Hypothalamus (tissue), 51 donors: ENCODE measurements at places on chromosomes 3 and 15.

GRCh38 chr3:9808345-9809037 lies 1.6 kb upstream of the TTLL3 start:
- no peak for DNase-seq

DNA sequence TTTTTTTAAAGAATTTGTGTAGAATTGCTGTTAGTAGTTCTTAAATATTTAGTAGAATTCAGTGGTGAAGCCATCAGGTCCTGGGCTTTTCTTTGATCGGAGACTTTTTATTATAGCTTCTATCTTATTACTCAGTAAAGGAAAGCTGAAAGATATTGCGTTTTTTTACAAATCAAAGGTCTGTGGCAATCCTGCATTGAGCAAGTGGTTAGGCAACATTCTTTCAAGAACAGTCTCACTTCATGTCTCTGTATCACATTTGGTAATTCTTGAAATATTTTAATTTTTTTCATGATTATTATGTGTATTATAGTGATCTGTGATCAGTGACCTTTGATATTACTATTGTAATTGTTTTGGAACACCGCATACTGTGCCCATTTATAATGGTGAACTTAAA lies 140.8 kb downstream of the UNC13C start:
- DNase-seq, result no peak

- no peak for DNase-seq
Observed at GRCh38 chr3:26118165-26118564, 328.3 kb downstream of the OXSM start.

DNA sequence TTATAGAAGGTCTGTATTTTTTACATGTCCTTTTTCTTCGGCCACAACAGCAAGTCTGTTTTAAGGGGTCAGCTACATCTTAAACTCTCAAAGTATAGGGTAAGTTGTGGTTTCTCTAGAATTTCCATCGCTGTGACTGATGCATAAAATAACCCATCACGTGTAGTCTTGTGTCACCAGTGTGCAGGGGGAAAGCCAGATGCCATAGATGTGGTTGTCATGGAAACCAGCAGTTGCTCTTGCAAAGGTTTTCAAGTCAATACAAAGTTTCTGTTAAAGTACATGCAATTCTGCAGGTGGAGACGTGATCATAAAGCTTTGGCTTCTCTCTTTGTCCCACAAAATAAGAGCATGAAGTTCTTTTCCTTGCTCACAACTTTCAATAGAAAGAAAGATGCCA lies 210.3 kb upstream of the ONECUT1 start:
- no peak for DNase-seq

DNA sequence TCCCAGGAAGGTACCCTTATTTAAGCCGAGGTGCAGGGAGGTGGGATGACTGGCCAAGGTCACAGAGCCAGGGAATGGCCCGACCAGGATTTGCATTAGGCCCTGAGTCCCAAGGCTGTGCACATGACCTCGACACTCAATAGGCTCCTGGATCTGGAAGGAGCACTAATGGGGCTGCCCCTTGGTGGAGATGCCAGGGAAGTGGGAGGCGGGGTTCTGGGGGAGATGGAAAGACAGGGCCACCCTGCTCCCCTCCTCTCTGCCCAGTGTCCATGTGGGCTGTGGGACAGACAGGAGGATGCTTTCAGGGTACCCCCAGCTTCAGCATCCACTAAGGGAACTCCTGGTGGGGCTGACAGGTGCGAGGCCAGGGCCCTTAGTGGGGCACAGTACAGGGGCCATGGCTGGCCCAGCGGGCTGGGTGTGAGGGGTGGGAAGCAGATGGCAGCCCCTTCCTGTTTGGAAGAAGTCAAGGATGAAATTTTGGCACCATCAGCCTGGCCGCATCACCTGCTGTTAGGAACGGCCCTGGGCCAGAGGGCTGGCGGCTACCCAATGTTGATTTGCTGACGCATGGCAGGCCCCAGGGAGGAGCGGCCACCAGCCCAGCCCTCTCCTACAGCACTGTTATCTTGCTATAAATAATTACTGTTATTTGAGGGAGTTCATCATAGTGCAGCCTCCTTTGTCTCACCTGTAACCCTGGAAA lies 37.3 kb downstream of the ATP2B2 start:
- no peak for DNase-seq

DNA sequence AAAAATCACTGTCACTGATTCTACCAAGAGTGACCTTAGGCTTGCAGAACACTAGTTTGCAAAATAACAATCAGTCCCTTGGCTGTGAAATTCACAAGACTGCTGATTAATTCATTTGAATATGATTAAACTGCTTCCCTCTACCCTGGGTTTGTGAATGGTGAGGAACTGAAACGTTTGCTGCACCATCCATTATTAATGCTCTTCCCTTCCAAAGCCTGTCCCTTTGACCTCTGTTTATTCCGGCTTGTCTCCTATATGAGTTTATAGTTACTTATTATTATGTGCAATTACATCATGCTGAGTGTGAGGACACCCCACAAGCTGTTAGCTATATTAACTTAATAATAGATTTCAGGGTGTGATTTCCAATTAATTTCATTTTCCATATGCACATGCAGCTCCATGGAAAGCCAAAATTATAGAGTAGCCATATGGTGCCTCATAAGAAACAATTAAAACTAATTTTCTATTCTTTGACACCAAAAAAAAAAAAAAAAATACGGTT lies 96.5 kb downstream of the SUCLG2 start:
- no peak for DNase-seq

GRCh38 chr15:59644756-59645155 lies 12.6 kb downstream of the GTF2A2 start:
- no peak for DNase-seq

DNA sequence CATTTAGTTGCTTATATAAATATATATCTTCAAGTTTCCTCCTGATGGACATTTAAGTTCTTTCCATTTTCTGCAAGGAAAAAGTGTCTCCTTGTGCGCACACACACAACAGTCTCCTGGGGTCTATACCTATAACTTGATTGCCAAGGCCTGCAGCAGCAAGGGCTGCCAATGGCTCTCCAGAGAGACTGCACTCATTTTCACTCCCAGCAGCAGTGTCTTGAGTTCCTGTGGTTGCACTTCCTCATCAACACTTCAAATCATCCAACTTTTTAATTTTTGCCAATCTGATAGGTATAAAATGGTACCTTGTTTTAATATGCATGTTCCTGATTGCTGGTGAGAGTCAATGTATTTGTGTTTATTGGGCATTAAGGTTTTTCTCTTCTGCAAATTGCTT lies 23.1 kb downstream of the TNFAIP8L3 start:
- DNase-seq, result no peak

DNA sequence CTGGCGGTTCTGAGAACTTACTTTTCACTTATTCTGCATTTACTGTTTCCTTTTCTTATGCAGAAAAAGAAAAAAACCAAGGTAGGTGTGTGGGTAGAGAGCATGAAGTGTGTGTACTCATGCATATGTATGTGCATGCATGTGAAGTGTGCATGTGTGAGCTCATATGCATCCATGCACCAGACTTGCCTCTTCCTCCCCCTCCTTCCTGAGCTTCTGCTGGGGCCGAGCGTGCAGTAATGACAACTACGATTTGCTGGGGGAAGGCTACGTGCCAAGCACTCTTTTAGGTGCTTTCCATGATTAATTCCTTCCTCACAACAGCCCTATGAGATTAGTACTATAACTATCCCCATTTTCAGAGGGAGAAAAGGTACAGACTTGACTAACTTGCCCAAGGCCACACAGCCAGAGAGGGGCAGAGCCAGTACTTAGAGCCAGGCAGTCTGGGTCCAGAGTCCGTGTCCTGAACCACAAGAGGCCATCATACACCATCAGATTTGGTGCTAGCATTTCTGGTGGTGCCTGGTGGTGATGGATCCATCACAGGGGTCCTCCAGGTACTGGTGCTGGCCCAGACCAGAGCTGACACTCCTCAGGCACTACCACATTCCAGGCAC lies 46.7 kb downstream of the CAPN3 start:
- peak; percentile 11 for DNase-seq

DNA sequence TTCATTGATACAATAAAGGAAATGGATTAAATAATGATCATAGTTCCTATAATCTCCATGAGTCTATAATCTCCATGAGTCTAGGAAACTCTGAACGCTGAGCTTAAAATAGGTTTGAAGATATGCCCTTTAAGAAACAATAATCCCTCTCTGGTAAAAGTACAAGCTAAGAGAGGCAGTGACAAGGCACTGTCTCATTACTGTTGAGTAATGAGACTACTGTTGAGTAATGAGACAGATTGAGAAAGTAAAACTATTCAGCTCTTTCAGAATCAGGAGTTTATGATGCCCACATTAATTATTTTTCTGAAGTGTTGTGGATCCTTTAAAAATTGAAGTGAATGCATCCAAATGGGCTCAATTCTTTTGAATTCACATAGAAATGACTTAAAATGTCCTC lies 235.5 kb upstream of the THRB start:
- DNase-seq, result no peak

DNA sequence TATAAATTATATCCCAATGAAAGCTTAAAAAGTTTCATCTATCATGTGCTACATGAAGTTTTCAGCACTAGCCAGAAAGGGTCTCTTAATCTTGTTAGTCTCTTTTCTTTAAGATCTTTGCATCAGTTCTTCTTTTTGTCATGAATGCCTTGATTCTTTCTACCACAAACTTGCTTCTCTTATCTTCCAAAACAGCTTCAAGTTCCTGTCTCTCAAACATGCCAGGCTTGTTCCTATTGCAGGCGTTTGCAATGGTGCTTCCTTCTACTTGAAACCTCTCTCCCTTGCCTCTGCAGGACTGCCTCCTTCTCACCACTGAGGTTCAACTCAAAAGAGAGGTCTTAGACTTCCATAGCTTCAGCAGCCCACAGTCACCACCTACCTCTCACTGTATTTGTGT lies 104.3 kb upstream of the FRMD4B start:
- DNase-seq, result no peak

DNA sequence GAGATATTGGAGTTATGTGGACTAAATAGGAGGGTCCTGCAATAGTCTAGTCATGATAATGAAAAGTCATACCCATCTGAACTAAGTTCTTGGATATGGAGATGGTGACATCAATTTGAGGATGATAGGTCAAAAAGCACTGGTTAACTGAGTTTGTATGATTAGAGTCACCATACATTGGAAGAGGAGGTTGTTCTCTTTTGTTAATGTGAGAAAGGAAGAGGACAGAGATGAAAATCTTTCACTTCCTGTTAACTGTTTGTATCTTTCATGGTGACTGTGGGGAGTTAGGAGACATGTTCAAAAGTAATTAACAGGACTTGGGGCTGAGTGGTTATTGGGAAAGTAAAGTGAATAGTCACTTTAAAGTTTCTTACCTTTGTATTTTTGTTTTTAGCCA lies 11.1 kb downstream of the TMEM62 start:
- DNase-seq, result no peak

- no peak for DNase-seq
Observed at GRCh38 chr3:119062892-119063291, 28.2 kb upstream of the IGSF11 start.

- DNase-seq, result no peak
Observed at GRCh38 chr3:111542611-111543300, 759 bp downstream of the CD96 start.

GRCh38 chr15:92120094-92120795 lies 266.7 kb downstream of the SLCO3A1 start:
- no peak for DNase-seq

DNA sequence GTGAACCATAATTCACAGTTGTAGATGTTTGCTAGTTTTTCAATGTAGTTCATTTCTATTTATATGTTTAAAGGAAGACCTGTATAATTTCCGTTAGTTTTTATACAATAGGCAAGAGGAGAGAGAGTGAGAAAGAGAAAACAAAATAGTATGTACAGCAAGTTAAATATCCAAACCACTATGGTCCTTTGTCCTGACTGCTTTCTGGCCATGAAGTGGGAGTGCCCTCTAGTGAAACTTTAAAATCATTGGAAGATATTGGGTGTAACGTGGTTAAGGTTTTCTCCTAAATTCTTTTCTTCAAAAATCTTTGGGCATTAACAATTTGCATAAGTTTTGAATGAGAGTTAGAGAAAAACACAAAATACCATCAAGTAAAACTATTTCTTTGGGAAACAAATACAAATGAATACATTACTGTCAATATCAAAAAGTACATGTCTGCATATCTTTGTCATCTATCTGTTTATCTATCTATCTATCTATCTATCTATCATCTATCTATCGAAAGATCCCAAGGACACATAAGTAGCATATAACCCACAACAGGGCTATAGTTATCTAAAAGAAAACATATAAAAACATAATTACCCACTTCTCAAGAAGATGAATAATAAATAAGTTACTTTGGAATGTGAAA lies 534.6 kb upstream of the ATP11B start:
- no peak for DNase-seq

GRCh38 chr3:158753854-158754253 lies 21.6 kb upstream of the RARRES1 start:
- no peak for DNase-seq

DNA sequence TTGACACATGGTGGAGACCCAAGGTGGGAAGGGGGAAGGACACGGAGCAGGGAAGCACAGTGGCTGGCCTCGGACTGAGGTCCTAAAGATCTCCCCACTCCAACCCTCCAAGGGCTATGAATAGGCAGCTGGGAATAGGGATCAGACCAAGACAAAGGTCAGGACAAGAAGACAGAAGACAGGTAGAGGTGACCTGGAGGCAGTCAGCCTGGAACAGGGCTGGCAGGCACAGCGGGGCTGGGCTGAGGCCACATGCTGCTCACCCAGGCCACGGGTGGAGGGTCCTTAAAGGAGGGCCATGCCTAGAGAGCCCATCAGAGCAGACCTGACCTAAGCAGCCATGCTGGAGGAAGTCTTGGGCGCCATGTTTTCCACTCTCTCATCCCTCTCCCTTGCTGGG lies 2.7 kb upstream of the PLA2G4D start:
- DNase-seq, result no peak

DNA sequence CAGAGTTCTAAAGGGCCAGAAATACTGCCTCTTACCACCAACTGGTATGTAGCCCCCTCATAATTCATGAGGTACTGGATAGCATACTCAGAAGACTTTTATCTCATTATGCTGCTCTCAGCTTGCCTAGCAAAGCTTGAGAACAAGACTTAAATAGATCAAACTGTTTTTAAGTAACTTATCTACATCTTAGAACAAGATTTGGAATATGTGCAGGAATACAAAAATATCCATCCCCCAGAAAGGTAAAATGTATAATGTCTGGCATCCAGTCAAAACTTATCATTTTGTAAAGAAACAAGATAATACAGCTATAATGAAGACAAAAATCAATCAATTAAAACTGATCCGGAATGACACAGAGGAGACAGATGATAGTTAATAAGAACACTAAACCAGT lies 400.4 kb upstream of the TGFBR2 start:
- no peak for DNase-seq

GRCh38 chr3:43856761-43857160 lies 166.0 kb downstream of the ABHD5 start:
- no peak for DNase-seq

DNA sequence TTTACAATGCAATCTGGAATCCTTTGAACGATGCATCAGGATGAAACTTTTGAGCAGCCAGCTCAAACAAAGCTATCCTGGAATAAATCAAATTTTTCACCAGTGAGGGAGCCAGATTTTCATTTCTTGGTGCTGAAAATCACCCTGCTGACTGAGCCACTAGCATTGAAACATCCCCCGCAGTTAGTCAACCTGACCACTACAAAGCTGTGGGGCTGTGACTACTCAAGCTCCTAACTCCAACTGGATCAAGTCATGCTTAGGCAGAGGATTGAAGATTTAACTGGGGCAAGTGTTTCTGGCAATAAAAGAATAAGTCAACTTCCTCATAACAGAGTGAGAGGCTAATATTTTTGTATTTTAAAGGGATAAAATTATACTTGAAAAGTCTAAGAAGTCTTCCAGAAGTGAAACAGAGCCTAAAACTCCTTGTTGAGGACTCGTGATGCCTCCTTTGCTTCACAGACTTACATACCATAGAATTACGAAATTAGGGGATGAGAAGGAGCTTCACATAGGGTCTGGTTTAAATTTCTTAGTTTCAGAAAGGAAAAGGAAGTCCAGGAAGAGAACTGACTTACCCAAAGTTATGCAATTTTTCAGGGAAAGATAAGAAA lies 177.8 kb downstream of the SERPINI1 start:
- no peak for DNase-seq
